Dermis blood vessel endothelial cell (primary cell): ENCODE measurements at places on chromosomes 7 and 10. TPM values are rescaled to one million over a fixed set of nuclear protein-coding genes. Genes with fewer than 3 reads are reported as not detected.

The PRXL2A gene
- total RNA-seq: 343 and 346 TPM in 2 replicates

DNA sequence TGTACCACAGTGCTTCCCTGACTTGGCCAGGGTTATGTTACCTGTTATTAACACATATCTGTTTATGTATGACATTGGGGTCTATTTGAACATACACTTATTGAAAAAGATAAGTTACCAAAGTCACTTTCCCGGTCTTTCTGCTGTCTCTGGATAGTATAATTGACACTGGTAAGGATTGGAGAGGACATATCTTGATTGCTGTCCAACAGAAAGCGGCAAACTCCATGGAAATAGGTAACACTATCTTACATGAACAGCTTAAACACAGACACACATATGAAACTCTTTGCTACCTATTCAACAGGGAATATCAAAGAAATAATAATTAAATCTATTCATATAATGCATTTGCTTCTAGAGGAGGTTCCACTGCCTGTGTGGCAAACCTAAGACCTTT is 282.5 kb upstream of the AOAH start:
- DNase-seq: no peak

DNA sequence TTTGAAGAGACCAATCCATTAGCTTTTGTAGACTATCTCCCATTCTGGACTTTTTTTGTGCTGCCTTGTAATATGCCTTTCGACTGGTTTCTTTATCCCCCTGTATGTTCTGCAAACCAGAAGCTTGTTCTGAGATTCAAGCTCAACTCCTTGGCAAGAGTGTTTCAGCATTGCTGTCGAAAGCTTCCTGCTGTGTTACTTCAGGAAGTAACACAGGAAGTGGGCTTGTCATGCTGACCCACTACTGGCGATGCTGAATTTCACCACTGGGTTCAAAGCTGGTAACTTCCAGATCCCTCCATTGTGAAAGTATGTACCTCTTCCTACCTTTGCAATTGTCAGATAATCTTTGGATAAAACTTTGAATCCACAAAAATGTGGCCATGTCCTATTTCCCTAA is 57.9 kb upstream of the INSYN2A start:
- DNase-seq: peak; percentile 67

DNA sequence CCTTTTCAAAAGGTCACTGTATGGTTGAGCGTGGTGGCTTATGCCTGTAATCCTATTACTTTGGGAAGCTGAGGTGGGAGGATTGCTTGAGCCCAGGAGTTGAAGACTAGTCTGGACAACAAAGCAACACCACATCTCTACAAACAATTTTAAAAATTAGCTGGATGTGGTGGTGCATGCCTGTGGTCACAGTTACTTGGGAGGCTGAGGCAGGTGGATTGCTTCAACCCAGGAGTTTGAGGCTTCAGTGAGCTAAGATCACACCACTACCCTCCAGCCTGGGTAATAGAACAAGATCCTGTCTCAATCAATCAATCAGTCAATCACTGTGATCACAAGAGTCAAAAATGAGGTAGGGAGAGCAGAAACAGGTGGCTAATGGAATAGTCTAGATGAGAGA is 97.0 kb downstream of the SUGCT start:
- no peak for DNase-seq

GRCh38 chr7:129875160-129875559 is 77.6 kb downstream of the UBE2H start:
- peak; percentile 28 for DNase-seq

The DRGX gene
- not detected in 2 replicates for total RNA-seq

DNA sequence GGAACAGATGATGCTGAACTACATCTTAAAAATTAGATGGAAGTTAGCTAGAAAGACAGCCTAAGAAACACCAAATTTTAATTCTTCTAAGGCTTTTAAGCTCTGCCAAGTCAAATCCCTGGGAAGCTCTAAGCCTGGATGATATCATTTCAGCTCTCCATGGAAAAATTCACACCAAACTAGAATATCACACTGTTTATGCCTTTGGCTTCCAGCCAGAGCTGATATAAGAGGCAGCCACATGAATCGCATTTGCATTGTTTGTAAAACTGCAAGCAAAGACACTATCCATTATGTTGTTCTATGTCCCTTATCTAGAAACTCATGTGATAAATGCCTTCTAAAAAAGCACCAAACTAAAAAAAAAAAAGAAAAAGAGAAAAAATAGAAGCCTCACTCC is 430.4 kb downstream of the GRID1 start:
- DNase-seq: no peak

DNA sequence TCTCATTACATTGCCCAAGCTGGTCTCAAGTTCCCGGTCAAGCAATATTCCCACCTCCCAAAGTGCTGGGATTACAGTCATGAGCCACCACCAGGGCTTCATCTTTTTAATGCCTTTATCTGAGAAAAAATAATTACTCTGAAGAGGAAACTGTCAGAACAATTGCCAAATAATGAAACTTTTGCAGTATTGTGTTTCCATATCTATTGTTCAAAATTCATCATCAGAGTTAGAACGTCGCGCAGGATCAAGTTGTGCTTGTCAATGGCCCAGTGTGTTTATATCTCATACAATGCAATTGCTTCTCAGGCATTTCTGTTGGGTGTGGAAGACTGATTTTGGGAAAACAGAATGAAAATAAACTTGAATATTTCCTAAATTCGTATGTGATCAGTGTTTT is 143.1 kb downstream of the ARID5B start:
- DNase-seq: peak; percentile 68

The WNT8B gene
- total RNA-seq: not detected in 2 replicates

The MMP21 gene
- 0.34 and 0.65 TPM in 2 replicates for total RNA-seq

The STARD3NL gene
- total RNA-seq: 110 and 111 TPM in 2 replicates

The ASZ1 gene
- not detected in 2 replicates for total RNA-seq
